Activated CD8-positive, alpha-beta memory T cell treated with anti-CD3 and anti-CD28 coated beads for 1 hour (primary cell): ENCODE measurements at places on chromosomes 4 and X.

DNA sequence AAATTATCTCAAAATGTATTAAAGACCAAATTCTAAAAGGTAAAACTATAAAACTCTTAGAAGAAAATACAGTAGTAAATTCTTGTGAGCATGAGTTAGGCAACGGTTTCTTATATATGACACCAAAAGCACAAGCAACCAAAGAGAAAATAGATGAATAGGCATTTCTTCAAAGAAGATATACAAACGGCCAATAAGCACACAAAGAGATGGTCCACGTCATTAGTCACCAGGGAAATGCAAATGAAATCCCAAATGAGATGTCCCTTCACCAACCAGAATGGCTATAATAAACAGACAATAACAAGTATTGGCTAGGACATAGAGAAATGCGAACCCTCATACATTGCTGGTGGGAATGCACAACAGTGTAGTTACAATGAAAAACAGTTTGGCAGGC is 44.6 kb downstream of the RAB33A start:
- no peak for DNase-seq

GRCh38 chr4:77872723-77873445 is 10.3 kb downstream of the MRPL1 start:
- DNase-seq, result no peak

DNA sequence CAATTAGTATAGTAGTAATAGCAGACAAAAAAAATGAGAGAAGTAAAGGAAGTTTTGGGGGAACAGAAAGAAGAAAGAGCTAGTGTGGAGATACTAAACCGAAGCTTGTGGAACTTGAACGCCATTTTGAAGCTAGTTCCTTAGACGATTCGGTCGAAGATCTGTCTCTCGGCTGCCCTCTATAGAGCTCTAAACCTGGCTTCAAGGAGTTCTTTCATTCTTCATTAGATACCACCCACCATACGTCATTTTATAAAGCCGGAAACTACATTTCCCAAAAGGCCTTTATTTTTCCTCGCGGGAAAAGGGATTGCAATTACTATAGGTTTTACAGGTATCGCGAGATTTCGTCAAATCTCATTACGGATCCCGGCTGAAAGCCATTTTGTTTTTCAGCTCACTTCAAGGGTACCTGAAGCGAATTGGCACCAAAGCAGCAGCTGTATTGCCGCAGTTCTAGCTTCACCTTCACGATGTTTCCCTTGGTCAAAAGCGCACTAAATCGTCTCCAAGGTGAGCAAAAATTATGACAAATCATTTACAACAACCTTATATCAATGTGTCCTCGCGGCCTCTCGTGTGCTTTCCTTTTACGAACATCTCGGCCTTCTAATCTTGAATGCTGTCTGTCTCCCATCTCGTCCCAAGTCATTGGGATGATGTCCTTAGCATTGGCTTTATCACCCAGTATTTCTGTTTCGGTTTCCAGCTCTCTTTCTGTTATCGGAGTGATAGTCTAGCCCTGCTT is at the start of gene COX7B:
TSS of gene COX7B (plus strand) at position 388 of the 748 bp plus-strand sequence. CDS start at position 474, 86 bp downstream.
- no peak for DNase-seq

DNA sequence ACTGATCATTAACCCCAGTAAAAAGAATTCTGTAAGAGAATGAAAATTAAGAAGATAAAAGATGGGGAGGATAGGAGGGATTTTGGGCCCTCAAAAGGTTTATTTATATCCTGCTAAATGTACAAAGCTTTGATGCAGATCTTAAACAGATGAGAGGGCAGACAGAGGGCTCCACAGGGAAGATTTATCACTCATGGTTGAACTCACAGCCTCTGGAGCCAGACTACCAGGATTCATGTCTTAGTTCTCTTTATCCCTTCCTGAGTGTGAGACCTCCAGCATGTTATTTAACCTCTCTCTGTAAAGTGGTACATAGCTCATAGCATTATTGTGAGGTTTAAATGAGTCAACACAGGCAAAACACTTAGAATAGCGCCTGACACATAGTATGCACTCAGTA is 74.4 kb downstream of the SOWAHB start:
- DNase-seq, result no peak

- DNase-seq, result no peak
These were observed 7.5 kb downstream of the ZNF41 start for GRCh38 chrX:47475476-47475875.

- no peak for DNase-seq
These were observed 38.3 kb upstream of the MMAA start for GRCh38 chr4:145580906-145581305.

GRCh38 chr4:171042989-171043524 is 770.1 kb upstream of the GALNTL6 start:
- DNase-seq, result no peak

DNA sequence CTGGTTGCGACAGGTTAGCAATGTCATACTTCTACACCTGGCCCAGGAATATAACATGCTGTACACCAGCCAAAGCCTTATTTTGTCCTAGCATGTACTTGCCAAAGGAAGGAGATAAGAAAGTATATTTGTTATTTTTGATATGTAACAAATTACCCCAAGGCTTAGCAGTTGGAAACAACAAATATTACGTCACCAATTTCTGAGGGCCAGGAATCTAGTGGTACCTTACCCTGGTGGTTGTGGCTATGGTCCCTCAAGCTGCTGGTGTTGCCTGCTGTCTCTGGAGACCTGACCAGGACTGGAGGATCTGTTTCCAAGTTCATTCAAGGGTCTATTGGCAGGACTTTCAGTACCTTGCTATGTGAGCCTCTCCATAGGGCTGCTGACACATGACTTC is 135.5 kb upstream of the BANK1 start:
- DNase-seq, result no peak

GRCh38 chr4:172628263-172628662 is 540.3 kb upstream of the GALNT7 start:
- DNase-seq, result no peak

- peak; percentile 3 for DNase-seq
These were observed at the start of gene SLC25A43 for GRCh38 chrX:119398974-119399771. Gene SLC25A43, plus strand, starts transcription at chrX:119399336. Its CDS starts 68 bp downstream, at chrX:119399404.

DNA sequence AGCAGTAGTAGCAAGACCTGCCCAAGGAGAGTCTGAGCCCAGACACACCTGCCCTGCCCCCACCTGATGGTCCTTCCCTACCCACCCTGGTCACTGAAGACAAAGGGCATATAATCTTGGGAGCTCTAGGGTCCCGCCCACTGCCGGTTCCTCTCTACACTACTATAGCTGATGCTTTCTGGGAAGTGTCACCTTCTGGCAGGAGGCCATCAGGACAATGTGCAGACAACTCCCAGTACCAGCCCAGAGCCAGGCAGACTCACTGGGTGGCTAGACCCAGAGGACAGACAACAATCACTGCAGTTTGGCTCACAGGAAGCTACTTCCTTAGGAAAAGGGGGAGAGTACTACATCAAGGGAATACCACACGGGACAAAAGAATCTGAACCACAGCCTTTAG is 312.7 kb downstream of the SPRY1 start:
- no peak for DNase-seq
